Bone marrow (tissue), 2 donors: ENCODE measurements at places on chromosomes 1 and 21.

DNA sequence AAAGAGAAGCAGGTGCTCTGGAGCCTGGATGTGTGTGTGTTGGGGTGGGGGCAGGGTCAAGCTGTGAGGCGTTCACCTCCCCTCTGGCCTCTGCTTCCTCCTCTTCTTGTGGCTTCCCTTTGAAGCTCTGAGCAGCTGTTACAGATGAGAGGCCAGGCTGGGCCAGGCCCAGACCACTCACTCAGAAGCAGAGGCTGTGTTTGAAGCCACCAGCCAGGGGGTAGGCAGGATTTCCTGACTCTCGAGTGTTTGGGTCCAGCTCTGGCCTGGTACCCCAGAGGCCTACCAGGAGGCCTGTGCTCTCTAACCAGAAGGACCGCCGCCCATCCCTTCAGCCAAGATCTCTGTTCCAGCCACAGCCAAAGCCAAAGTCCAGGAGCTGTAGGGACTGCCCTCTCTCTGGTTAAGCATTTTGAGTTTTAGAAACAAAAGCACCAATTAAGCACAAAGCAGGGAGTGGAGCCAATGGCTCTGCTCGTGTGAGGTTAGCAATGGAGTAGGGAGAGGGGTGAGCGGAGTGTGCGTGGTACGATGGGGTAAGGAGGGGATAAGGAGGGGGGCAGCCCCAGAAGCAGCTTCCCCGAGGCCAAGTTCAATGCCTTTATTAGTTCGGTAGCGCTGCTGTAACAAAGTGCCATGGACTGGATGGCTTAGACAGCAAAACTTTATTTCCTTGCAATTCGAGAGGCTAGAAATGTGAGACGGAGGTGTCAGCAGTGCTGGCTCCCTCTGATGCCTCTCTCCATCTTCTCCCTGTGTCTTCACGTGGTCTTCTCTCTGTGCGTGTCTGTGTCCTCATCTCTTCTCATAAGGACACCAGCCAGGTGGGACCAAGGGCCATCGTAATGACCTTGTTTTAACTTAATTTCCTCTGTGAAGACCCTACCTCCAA, 20.5 kb downstream of the RCSD1 start:
- DNase-seq: peak; percentile 54

- DNase-seq: no peak
These were observed 188.2 kb downstream of the AMY1C start for GRCh38 chr1:103937763-103938357.

DNA sequence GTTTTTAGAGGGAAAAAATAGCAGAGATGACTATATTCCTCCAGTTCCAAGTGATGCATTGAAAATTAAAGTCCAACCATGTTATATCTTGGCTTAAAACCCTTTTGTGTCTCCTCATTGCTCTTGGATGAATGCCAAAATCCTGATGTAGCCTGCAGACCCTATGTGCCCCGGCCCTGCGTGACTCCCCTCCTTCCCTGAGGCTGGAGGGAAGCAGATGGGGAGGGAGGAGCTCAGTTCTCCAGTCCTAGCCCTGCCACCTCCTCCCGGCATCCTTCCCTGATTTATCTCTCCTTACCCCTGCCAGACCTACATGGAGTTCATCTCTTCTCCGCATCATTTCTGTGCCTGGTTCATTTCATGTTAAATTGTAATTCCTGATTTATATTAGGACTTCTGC, 397.4 kb downstream of the PTPRU start:
- no peak for DNase-seq

- no peak for DNase-seq
These were observed 160.5 kb downstream of the PDE4B start for GRCh38 chr1:65953170-65953569.

- no peak for DNase-seq
These were observed 14.8 kb downstream of the ATP1B1 start for GRCh38 chr1:169121146-169121923.

DNA sequence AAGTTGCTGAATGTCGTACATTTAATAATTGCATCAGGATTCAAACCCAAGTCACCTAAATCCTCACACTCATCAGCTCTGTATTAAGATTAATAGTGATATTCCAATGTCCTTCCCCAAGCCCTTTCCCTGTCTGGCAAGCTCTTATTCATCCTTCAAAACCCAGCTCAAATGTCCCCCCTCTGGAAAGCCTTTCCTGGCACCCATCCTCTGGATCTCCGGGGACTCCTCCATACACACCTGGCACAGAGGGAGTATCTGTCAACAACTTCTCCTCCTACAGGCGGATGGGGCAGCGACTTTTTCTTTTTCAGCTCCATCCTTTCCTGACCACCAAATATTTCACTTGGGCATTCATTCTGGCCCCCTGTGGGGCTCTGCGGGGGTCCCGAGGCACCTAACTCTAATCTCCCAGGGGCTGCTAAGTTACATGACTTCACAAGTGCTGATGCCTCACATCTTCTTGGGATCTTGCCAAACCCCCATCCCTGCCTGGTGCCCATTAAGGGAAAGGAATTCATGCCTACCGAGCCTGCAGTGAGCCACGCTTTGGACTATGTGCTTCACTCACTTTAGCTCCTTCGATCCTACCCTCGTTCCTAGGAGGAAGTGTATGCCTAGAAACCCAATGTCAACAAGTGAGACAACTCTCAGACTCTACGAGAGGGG, 15.2 kb downstream of the TINAGL1 start:
- no peak for DNase-seq

GRCh38 chr1:61842036-61842435, 99.8 kb downstream of the PATJ start:
- DNase-seq: no peak

DNA sequence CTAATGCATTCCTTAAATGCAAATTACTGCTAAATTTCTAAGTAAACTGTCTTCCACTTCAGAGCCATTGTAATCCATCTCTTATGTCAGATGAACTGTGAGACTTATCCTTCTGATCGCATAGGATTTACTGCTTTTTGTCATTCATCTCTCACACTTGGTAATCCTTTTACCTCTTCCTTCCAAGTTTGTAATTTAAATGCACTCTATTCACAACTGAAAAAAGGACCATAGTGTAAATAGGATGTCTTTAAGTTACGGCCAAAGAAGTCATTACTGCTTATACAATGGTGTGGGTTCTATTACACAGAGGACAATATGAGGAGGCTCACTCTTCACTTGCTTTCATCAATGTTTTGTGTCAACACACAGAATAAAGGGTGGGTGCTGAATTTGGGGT, 393.3 kb downstream of the PTBP2 start:
- no peak for DNase-seq

GRCh38 chr1:20183616-20184271, 2.2 kb upstream of the UBXN10 start:
- no peak for DNase-seq

DNA sequence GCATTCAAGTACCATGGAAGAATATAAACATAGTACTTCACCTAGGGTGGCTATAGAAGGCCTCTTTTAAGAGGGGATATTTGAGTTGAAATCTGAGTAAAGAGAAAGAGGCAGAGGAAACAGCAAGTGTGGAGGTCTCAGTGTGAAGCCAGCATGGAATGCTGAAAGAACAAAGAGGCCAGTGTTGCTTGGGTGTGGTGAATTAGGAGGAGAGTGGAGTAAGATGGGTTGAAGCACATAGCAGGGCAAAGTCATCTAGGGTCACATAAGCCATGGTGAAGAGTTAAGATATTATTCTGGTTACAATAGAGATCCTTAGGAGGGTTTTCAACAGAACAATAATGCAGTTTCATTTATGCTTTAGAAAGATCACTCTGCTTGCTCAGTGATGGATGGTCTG, 37.5 kb downstream of the C1orf141 start:
- DNase-seq: no peak

DNA sequence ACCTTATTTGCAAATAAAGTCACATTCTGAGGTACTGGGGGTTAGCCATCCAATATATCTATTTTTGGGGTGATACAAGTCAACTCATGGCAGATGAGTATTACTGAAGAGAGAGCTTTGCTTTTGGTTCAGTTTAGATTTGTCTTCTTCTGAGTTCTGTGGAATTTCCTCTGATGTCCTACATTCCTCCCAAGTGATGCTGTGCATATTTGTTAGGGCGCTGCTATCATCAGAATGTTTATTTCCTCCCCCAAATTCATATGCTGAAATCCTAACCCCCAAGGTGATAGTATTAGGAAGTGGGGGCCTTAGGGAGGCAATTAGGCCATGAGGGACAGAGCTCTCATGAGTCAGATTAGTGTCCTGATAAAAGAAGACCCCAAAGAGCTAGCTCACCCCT, 96.2 kb upstream of the WLS start:
- no peak for DNase-seq

GRCh38 chr1:213380865-213381264, 329.8 kb downstream of the RPS6KC1 start:
- DNase-seq: no peak

- no peak for DNase-seq
These were observed 24.7 kb upstream of the LRRC47 start for GRCh38 chr1:3821004-3821403.

DNA sequence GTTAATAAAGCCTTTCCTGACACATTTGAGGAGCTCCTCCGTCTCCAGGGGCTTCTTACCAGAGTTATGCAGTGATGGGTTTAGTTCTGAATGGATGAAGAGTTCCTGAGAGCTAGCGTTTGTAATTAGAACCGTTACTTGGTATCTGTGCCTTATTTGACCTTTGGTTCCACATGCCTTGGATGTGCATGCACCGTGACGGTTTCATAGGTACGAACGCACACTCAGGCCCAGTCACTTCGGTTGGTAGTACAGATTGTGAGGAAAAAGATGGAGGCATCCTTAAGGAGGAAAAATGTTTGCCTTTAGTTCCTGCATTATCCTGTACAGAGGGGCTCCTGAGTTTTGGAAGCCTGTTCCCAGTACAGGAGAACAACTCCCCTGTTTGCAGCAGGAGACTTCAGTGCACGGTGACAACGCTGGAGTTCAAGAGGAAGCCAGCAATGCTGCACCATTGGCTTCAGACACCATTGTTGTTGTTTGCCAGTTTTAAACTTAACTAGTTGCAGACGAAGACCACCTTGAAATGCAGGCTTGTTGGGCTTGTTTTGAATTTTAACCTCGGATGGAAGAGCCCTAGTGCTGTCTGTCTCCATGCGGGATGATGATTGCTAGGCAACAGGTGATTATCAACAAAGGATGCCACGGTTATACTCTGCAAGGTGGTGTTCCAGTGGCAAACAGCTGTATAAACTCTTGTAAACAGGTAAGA, 8.2 kb downstream of the RBM15 start:
- no peak for DNase-seq

DNA sequence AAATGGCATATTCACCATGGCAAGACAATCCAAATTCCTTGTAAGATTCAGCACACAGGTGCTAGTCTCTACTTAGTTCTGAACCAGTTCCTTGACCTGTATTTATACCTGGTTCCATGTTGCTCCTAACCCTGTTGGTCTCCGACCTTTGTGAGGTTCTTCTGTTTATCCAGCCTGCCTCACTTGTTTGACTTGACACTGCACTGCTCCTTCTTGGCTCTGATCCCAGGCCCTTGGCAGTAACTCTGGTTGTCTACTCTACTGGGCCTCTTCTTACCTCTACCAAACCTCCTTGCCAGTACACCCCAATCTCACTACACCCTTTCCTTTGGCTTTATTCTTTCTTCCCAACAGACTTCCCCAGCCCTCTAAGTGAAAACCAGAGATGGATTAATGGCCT, 419.4 kb upstream of the USP24 start:
- no peak for DNase-seq

DNA sequence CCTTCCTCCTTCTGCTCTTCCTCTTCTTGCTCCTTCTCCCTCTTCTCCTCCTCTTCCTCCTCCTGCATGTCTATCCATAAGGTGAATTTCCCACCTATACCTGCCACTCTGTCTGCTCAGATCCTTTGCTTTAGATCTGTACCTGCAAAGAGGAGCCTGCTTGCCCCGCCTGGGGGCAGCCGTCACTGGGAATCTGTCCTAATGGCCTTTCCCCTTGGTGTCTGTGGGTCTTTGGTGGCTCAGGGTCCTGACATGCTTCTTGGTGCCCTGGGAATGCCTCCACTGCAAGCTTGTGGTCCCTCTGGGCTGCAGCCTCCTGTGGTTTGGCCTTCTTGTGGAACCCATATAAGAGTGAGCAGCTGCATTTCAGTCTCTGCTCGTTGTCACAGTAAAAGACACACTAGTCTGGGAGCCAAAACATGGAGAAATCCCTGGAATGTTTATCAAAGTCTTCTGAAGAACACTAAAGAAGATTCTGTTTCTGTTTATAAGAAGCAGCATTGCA, 79.5 kb upstream of the CSF3R start:
- no peak for DNase-seq

DNA sequence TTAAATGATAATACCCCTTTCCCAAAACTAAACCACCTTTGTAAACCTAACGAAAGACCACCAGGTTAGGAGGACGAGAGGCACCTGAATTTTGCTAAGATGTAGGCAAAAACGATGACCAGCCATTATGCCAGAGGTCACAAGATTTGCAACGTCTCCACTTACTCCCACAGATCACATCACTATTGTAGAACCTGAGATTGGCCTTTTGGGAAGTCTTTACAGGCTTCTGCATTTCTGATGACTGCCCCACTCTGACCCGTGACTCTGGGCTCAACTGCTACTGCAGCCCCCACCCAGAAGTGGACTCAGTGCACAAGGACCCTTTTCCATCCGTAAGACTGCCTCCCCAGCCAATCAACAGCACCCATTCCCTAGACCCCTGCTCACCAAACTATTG, 36.4 kb upstream of the COL6A2 start:
- DNase-seq: no peak

DNA sequence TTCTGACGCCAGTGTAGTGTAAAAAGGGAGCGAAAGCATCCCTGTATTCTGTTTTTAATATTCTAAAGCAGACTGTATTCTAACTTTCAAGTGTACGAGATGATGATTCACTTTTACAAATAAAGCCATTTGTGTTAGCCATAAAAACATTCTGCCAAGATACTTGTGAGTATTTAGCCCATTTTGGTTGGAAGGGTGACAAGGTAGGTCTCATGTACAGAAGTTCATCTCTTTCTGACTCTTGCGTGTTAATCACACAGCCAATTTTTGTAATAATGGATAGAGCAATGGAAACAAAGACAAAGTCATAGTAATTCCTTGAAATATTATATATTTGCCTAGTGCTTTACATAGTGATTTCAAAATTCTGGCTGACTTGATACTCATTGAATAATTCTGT, 125.3 kb upstream of the GREM2 start:
- DNase-seq: no peak

GRCh38 chr1:16302709-16303627, 49.3 kb downstream of the FBXO42 start:
- DNase-seq: no peak

DNA sequence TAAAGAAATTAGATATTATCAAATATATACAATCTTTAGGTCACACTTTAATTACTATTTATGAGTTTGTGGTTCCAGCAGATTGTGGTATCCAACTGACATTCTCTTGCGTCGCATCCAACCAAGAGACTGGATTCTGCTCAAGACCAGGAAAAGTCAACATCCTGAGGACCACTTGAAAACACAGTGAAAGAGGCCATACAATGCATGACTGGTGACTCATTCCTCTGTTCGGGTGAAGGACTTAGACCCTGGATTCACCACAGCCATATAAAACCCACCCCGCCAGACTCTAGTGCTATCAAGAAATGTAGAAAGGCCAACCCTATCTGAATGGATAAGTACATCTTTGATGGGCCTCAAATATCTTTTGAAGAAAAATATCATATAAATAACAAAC, 14.5 kb upstream of the CFHR4 start:
- DNase-seq: no peak
